CD4-positive, alpha-beta T cell treated with Interferon gamma for 1 hour (primary cell): ENCODE measurements at places on chromosomes 7 and 10.

- DNase-seq, result no peak
Observed at GRCh38 chr7:43792471-43793150, 34.1 kb downstream of the BLVRA start.

DNA sequence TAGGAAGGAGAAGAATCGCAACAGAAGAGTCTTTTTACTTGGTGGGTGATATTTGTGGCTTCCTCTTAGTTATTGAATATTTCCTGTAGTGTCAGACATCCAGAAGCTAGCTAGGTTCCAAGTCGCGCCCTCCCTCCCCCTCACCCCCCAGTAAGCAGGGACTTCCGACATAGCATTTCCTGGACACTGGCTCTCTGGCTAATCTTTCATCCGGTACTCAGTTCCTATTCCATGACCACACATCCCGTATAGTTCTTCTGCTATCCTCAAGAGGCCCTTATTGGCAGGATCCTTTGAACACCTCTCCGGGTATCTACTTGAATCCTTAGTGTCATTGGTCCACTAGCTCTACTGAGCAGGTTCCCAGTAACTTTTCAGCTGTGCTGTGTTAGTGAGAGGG is 167.8 kb downstream of the HDAC9 start:
- no peak for DNase-seq

GRCh38 chr7:78125884-78126283 is 327.3 kb downstream of the PHTF2 start:
- no peak for DNase-seq

DNA sequence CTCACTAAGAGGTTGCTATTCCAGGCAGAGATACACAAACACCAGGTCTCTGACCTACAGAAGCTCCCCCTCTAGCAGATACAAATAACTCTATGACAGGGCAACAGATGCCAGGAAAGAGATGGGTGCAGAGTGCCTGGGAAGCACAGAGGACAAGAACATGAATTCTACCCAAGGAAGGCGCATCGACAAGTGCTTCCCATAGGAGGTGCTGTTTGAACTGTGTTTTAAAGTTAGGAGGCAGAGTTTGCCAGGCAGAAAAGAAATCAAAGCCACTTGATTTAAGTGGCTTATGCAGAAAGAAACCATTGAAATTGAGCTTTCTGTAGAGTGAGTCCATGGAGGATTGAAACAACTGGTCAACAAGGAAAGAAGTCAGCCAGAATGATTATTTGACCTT is 35.3 kb upstream of the EGR2 start:
- DNase-seq, result no peak

DNA sequence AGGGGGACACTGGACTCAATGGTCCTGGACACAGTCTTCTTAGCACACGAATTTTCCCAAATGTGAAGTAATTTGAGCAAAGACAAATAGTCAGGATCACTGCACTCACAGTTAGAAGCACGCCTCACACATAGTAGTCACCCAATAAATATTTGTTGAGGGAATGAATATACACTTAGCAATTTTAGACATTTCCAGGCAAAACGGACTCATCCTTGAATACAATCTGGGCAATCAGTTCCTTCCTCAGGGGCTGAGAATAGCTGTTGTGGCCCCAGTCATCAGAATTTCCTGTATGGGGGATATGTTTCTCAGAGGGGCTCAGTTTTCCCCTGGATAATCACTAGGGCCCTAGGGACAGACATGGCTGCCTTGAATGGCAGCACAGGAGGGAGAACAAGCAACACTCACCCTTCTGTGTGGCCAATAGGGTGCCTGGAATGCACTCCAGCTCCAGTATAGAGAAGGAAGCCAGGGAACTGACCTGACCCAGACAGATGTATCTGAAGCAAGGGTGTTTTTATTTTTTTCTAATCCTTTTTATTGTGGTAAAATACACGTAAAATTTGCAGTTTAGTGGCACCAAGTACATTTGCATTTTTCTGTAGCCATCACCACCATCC is 282.7 kb upstream of the ZNF32 start:
- no peak for DNase-seq

GRCh38 chr10:48400129-48400849 is 93.8 kb downstream of the MAPK8 start:
- DNase-seq, result no peak

DNA sequence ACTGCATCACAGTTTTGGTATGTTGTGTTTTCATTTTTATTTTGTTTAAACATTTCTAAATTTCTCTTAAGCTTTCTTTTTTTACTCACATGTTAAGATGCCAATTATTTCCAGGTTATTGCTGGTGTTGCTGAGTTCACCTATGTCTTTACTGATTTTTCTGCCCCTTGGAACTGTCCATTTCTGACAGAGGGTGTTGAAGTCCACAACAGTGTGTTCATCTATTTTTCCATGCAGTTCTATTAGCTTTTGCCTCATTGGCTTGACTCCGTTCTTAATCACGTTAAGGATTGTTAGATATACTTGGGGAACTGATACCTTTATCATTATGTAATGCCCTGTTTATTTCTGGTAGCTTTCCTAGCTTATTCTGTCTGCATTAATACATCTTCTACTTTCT is 158.0 kb upstream of the TCERG1L start:
- DNase-seq, result no peak

DNA sequence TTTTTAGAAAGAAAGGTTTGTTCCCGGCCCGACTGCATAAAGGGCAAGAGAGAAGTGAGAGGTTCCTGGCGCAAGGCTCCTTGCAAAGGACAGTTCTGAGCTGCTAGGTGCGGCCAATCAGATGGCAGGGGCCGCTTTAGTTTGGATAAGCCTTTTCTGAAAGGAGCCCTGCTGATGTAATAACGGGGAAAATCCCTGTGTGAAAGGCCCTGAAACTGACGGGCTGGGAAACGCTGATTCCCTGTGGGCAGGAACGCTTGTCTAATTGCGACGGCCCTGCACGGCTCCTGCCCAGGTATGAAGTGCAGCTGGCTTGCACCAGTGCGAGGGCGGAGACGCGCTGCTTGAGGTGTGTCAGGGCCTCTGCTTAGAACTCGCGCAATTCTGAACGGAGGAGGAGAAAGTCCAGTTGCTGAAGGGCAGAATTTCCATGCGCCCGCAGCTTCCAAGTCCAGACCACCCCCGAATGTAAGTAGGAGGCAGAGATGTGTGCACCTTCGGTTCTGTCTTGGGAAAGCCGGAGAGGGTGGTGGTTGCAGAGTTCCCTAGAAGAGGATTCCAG is 30.5 kb downstream of the TACC2 start:
- DNase-seq, result no peak

DNA sequence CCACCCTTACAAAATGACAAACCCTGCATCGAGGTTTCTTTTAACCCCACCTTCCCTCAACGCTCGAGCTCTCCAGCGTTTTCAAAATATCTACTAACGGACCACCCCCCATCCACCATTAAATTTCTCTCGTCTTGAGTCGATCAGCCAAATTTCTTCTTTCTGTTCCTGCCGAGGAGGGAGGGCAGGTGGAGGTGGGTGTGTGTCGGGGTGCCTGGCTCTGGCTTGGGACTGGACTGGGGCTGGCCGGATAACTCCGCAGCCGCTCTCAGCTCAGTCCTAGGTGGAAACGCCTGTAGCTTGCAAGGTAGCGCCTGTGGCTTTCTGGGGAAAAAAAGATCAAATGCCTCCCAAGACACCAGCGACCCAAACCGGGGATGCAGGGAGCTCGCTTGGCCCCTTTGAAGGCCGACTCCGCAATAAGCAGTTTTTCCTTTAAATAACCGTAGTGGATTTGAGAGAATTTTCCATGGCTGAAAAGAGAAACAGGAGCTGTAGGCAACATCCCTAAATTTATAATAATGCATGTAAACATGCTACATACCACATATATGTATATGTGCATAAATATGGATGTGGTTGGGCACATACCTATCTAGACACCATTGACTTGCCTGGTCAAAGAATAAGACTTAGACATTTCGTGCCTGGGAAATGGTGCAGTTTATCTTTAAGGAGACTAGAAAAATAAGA is 1.9 kb upstream of the TMEM178B start:
- DNase-seq, result no peak

DNA sequence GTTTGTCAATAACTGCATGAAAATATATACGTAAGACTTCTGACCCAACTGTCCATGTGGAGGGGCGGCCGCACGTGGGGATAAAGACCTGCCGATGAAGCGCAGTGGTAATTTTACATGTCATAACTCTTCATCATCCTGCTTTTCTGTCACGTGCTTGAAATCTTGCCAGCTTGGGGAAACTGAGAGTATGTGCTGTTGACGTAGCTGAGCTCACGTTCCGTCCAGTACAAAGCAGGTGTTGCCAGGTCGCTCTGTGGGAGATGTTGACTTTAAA is 105.1 kb downstream of the INPP5A start:
- no peak for DNase-seq

DNA sequence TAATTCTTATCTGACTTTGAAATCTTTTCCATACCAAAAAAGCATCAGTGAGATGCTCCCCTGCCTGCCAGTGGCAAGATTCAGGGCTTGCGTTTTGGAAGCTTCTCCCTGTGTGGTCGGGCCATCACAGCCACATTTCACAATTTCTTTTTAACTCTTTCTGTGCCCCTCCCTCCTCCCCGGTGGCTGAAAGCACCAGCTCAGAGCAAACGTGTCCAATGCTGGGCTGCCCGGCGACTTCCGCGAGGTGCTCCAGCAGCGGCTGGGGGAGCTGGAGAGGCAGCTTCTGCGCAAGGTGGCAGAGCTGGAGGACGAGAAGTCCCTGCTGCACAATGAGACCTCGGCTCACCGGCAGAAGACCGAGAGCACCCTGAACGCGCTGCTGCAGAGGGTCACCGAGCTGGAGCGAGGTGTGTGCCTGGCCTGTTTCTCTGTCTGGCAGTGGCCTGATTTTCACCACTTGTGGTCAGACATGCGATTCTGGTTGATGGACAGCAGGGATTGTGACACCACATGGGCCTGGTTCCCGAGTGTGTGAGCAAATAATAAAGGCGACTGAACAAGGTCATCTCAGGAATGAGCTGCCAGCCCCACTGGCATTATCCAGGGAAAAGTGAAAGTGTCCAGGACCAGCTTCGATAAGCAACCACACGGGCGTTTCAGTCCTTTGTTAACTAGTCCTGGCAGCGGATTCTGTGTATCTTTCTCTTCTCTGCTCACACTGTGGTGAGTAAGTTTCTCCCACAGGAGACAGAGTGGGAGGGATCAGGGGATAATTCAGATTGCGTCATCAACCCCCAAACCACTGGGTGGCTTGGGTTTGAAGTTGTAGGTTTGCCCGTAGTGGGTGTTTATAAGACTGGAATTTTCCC is 2.6 kb downstream of the NPTX2 start:
- no peak for DNase-seq

DNA sequence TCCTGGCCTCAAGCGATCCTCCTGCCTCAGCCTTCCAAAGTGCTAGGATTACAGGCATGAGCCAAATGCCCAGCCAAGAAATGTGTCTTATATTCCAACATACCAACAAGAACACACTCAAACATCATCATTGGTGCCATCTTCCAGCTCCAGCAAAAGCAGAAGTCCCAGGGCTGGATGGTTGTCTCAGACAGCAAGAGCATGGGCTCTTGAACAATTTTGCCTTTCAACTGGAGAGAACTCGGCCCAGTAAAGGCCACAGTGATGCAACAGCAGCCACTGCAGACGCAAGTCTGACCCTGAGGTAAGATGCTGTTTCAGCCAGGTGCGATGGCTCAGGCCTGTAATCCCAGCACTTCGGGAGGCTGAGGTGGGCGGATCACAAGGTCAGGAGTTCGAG is 52.8 kb upstream of the NFE2L3 start:
- DNase-seq, result no peak

- DNase-seq, result no peak
Observed at GRCh38 chr10:69792341-69792740, 9.4 kb upstream of the COL13A1 start.

DNA sequence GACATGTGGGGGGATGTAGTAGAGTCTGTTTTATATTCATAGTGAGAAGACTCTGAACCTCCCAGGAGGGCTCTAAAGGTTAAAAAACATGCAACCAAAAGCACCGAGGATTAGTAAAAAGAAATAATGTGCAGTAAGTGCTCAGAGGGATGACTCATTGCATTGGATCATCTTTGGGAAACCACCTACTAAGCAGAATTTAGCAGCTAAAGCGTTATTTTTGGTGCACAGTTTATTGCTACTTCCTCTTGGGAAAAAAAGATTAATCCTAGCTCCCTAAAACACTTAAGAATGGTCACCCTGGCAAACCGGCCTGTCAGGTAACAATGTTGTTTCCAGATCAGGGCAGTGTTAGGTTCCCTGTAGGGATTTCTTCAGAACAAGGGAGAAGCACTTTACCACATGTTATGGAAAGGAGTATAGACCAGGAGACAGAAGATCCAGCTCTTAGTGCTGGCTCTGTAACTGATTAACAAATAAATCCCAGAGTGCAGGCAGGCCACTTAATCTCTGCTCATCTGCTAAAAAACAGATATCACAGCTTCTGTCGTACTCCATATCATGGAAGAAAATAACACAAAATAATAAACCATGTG is 44.8 kb upstream of the FAM133B start:
- DNase-seq, result no peak

DNA sequence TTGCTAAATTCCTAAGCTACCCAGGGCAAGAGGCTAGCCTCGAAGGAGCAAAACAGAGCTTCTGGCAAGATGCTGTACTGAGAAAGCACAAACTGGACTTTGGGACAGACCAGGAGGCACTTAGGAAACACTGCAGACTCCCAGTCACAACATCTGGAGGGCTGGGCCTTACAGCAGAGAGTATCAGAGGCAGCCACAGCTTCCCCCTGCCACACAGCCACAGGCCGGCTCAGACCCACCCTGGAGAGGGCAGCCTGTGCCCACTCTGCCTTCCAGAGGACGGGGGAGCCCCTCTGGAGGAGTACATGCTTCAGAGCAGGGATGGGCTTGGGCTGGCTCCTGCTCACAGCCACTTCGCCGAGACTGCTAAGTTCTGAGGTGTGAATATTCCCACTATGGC is 17.4 kb downstream of the ESYT2 start:
- no peak for DNase-seq

GRCh38 chr7:28973591-28973990 is 15.5 kb upstream of the TRIL start:
- DNase-seq, result no peak

DNA sequence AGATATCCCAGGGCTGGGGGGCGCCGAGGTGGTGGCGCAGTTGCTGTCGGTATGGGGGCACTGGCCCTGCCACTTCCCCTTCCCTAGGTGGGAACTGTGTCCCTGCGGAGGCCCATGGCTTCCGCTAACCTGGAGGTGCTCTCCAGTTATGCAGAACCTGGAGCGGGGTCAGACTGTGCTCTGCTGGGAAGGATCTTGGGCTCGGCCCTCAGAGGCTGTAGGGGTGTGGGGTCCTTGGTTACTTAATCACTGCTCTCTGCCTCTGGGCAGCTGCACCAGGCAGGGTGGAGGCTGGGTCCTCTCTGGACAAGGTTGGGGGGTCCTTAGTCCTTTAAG is 2.4 kb downstream of the BRI3 start:
- DNase-seq, result no peak

DNA sequence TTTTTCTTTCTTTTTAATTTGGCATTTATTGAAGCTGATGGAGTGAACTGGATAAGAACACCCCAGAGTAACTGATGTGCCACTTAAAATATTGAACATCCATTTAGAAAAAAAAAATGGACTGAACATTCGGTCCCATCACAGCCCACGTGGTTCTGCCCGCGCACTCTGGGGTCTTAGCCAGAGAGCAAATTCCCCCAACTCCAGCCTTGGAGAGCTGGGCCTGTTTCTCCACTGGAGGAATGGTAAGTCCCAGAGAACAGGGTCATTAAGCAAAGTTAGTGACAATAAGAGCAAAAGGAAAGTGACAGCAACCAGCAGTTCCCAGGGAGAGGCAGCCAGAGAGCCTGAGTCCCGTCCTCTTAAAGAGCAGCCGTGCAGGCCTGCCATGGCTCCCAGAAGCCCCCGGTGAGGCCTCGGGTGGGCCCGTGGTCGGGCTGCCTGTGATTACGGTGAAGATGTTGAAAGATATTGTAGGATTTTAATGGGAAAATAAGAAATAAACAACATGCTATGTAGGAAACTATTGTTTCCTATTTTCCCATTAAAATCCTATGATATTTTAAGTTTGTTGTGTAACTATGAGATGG is 487.9 kb upstream of the MKI67 start:
- no peak for DNase-seq
